ENCODE measurements at places on chromosomes 4 and X.

DNA sequence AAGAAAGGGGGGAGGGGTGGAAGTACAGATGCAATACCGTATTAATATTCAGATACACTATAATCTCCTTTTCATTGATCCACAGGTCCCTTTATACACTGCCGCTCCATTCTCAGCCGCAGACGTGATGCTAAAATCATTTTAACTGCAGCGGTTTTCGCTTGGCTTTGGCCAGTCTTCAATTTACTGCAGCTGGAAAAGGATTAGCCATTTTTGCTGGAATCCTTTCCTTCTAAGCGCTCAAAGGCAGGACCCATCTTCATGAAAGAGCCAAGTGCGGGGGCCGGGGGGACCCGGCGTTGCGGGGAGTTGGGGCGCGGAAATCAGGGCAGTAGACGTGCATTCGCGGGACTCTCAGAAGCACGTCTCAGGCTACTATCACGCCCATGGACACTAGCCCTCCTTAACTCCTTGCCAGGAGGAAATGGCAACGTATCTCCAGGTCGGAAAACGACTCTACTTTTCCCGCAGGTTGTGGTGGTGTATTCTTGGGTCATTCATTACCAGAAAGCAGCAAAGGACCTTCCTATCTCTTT is 1.7 kb upstream of the PCDH10 start:
- no peak for DNase-seq

DNA sequence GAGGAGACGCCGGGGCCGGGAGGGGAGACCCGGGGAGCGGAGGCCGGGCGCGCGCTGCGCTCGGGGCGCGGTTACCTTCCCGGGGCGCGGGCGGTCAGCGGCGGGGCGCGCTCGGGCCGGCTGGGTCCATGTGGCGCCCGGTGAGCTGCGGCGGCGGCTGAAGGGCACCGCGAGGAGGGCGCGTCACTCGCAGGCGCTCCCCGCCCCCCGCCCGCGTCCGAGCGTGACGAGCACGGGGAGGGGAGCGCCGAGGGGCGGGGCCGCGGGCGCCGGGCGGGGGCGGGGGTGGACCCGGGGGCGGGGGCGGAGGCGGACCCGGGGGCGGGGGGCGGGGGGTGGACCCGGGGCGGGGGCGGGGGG is at the start of gene CPLX1:
Gene CPLX1 (minus strand): TSS at position 159 of the 360 bp plus-strand sequence. CDS start 1,607 bp downstream, outside the sequence.
- DNase-seq, result no peak

DNA sequence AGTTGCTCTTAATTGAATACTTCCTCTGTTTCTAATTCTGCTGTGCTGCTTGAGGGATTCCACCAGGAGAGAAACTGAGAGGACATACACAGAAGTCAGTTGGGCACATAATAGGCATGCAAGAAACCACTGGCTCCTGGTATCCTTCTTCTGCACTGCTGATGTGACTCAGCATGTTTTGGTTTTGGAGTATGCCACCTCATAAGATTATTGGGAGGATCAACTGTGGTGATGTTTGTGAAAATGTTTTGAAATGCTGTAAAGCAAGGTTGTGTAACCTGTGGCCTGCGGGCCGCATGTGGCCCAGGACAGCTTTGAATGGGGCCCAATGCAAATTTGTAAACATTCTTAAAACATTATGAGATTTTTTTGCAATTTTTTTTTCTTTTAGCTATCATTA is 119.6 kb downstream of the GATB start:
- no peak for DNase-seq

DNA sequence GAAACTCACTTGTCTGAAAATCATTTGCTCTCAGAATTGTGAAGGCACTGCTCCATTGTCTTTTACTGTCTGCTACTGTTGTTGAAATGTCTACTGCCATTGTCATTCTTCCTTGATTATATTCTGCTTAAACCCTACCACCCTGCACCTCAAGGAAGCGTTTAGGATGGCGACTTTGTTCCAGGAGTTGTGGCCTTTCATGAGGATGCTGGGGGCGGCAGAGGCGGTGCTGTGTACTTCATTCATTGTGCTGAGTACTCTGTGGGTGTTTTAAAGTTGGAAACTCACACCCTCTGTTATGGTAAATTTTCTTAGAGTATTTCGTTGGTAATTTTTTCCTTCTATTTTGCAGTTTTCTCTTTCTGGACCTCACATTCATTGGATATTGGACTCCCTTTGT is 258.9 kb downstream of the TENM3 start:
- no peak for DNase-seq

DNA sequence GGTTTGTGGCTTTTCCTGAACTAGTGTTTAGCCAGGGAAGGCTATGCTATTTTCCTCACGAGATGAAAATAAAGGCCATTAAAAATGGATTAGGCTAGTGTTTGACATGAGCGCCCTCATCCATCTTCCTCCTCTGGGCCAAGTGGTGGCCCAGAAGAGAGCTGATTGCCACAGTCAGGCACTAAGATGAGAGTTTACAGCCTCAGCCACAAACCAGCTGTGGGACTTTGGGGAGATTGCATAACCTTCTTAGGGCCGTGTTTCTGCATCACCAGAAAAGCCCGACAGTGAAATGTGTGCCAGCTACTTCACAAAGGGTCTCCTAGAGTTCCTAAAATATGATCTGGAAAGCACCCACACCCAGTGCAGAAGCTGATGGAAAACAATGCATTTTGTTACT is 42.3 kb upstream of the LNX1 start:
- DNase-seq, result no peak

DNA sequence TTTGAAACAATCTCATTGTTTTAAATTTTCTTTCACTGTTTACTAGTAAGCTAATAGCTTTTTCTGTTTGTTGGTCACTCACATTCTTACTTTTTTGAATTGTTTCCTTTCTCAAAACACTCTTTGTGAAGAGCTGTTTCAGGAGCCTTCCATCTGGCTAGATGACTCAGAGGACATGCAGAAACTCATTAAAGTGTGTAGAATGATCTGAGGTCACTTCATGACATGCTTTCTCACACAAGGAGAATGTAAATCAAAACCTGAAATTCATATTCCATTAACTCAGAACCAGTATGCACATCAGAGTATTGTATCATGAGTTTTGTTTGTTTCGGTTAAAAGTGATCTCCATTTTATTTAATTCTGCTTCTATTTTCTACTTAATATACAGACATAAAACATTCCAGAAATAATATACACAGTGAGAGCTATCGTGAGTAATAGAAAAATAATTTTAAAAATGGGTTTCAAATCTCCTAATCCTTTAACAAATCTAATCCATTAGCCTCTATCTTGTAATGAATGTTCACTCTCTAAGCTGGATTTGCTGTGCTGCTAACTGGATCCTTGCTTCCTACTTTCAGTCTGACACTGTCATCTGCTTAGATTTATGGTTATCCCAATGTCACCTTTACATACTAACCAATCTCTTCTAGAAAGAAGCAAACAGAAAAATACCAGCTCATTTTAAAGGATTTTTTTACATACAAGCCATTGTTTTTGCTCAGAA is 449.6 kb downstream of the FSTL5 start:
- DNase-seq, result peak; percentile 1

Measured in urinary bladder (tissue), 4 donors.